ENCODE measurements at places on chromosomes 12 and 14. TPM values are rescaled to one million over a fixed set of nuclear protein-coding genes. Genes with fewer than 3 reads are reported as not detected.
A peak's percentile ranks its signal among the peaks of the same experiment; 100 is the strongest.

The CLBA1 gene
- total RNA-seq: 6.5 TPM

The C12orf56 gene
- 1.6 TPM for total RNA-seq

DNA sequence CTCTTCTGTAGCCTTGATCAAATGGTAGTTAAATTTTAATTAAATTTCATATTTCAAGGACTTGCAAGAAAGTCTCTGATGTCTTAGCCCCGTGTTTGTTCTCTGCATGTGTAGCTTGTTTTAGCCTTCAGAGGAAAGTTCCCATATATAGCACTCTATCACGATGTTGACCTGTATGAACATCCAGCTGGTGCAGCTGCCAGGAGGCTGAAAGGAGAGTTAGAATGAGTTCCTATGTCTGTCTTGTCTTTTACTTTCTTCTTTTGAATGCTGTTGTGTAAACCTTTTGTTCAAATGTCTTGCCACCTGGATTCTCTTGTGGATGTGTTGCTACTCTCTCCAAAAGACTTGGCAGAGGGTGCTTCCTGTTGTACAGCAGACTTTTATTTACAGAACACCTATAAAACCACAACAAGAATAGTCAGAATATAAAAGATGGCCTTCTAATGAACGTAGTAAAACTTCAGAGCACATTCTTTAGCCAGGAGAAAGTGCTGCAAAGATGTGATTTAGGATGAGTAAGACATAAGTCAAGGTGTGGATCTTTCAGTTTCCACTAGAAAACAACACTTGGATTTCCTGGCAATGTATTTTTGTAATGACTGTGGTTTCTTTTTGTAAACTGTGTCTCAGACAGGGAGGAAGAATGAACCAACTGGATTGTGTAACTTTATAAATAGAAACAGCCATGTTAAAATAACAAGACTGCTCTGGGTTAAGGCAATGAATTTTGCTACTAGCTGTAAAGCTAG, 17.2 kb downstream of the NAV3 start:
- DNase-seq: no peak

- no peak for DNase-seq
Observed at GRCh38 chr12:109518820-109519665, 41.6 kb downstream of the UBE3B start.

The SMCO3 gene
- not detected for total RNA-seq

The DAO gene
- total RNA-seq: 3.8 TPM

DNA sequence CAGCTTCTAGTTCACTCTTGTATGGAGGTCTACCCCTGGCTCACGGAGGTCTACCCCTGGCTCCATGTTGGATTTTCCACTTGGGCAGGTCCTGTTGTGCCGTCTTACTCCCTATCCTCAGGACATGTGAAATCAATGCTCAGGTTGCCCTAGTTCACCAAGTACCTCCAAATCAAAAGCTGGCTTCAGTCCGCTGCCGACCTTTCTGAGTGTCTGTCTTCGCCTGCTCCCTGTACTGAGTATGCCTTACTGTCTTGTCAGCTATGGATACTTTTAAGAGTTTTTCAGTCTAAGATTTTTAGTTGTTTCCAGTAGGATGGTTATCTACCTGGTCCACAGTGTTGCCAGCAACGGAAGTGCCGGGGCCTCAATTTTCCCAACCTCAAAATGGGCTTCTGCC, 40.1 kb upstream of the BCL11B start:
- DNase-seq: no peak

DNA sequence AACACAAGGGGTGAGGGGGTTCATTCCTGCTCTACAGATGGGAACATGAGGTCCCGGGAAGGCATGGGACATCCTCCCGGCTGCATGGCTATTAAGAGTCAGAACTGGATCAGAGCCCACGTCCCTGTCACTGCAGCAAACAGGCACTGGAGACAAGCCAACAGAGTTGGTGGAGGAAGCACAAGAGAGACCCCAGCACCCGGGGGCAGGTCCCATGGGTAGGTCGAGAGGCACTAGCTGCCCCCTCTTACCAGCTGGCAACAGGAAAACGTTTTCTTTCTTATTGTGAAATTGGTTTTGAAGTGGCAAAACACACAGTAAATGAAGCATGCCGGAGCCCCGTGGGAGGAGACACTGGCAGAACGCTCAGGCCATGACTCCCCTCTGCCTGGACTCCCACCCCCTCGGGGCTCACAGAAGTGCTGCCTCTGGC, 43.6 kb downstream of the SYNE3 start:
- no peak for DNase-seq

The GLT1D1 gene
- total RNA-seq: not detected

DNA sequence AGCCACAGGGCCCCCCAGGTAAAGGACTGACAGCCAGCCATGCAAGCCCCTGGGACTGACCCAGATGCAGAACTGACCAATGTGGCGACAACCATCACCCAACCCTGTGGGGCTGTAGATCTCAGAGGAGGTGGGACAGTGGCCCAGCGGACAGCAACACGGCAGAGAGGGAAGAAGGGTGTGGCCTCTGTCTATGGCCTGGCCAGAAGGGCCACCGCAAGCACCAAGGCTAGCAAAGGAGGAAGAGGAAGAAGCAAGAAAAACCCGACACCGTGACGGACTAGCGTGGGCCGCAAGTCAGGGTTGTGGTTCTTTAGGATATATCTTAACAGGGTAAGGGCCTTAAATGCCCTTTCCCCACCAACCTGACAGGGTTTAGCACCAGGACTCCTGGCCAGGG, 71.2 kb downstream of the ITPK1 start:
- DNase-seq: no peak

GRCh38 chr14:77645520-77646230, 29.2 kb upstream of the SPTLC2 start:
- DNase-seq: no peak

DNA sequence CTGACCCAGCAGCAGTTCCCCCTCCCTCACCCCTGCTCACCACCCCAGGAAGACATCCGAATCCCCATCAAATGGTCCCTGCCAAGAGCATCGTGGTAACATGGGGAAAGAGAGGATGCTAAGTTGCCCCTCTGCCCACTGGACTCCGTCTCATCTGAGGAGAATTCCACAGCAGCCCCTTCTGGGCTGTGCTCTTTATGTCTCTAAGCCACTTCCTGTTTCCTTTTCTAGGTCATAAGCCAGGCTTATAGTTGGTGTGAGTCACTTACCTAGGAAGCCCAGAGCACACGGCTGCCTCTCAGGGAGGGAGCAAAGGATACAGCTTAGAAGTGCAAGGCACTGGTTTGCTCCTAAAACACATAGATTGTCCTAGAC, 76.0 kb downstream of the VCPKMT start:
- DNase-seq: peak; percentile 42

DNA sequence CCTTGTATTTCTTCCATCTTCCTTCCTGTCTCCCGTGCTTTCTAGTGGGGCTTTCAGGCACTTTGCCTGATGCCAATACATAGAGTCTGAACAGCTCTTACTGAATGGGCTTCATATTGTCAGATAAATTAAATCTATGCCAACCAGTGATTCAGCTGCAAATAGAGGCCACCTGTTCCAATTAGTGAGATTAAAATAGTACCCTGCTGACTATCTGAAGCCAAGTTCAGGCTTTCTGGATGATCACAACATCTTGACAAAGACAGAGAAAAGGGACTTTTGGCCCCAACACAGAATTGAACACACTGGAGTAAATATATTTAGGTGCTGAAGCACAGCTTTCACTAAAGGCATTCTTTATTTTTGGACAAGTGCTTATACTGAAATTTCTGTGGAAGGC, 11.8 kb downstream of the TMCC3 start:
- DNase-seq: no peak

The DNAH10 gene
- 0.39 TPM for total RNA-seq

DNA sequence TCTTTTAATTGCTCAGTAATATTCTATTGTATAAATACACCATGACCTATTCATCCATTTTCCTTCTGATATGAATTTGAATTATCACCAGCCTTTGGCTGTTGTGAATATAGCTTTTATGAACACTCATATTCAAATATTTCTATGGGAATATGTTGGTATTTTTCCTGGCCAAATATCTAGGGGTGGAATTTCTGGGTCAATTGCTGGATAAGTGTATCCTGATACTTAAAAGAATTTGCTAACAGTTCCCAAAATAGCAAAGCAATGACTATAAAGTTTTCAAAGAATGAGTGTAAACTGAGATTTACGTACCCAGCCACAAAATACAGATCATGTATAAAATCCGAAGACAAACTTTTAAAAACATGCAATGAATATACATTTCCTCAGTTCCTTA, 148.7 kb upstream of the CLEC14A start:
- DNase-seq: no peak

The RASSF8 gene
- 4.8 TPM for total RNA-seq

- DNase-seq: no peak
Observed at GRCh38 chr14:61462566-61463193, 141.3 kb downstream of the PRKCH start.

The CLEC9A gene
- total RNA-seq: 0.39 TPM

GRCh38 chr12:78881685-78882084, 17.1 kb downstream of the SYT1 start:
- DNase-seq: no peak

DNA sequence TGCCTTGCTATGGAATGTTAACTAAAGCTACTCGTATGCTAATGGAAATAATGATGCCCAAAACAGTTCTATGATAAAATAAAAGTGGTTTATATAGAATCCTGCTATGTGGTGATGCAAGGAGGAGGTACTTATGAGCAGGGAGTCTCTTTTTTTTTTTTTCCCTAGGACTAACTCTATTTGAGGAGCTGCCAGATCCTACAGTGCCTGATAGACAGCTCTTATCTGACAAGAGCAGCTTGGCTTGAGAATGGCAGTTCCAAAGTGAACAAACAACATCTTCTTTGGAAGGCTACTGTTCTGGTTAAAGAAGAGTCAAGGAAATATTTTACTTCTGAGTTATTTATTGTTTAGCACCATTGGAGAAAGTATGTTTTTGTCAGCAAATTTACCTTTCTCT, 10.2 kb upstream of the ACSM4 start:
- no peak for DNase-seq

- no peak for DNase-seq
Observed at GRCh38 chr14:56292970-56293369, 174.8 kb downstream of the PELI2 start.

DNA sequence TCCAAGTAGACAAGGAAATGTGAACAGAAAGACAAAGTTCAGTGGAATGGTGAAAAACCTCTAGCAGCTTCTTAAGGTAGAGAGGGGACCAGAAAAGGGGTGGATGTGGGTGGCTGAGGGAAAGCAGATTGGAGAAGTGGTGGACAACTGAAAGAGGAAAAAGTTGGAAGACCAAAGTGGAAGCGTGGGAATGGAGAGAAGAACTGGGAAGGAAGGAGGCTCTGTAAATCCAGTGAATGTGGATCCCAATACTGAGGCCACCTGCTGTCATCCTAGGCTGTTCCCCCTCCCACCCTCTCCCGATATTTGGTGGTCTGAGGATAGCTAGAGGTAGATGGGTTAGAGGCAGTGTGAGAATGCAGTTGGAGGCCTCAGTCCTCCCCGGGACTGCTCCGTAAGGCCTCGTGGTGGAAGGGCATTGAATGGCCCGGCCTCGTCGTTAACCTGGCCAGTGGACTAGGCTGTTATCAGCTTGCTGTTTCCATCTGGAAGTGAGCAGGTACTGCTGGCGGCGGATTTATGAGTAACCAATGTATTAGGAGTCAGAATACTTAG, 822 bp upstream of the POU6F1 start:
- DNase-seq: peak; percentile 32

- no peak for DNase-seq
Observed at GRCh38 chr14:99803106-99803775, 10.0 kb downstream of the EML1 start.

- no peak for DNase-seq
Observed at GRCh38 chr14:99938376-99938775, 126.8 kb upstream of the EVL start.

The SMIM41 gene
- 0.31 TPM for total RNA-seq
